ENCODE measurements at places on chromosomes 7 and 10. TPM values are rescaled to one million over a fixed set of nuclear protein-coding genes. Genes with fewer than 3 reads are reported as not detected.

The DGKB gene
- 0.29 TPM for total RNA-seq

The NHLRC2 gene
- total RNA-seq, result 15.2 TPM

The VPS41 gene
- 48.2 TPM for total RNA-seq

The EPO gene
- total RNA-seq, result not detected

The ANKRD2 gene
- total RNA-seq, result not detected

The EXOC4 gene
- 55.7 TPM for total RNA-seq

The GPR85 gene
- total RNA-seq, result 0.24 TPM

The CYP3A7 gene
- not detected for total RNA-seq

The EBLN1 gene
- not detected for total RNA-seq

The ZNF727 gene
- total RNA-seq, result not detected

The PAX4 gene
- total RNA-seq, result not detected

- no peak for DNase-seq
Measured at GRCh38 chr7:91198371-91198770, 65.9 kb upstream of the FZD1 start.

GRCh38 chr10:89478739-89479654 is 56.4 kb downstream of the SLC16A12 start:
- no peak for DNase-seq

DNA sequence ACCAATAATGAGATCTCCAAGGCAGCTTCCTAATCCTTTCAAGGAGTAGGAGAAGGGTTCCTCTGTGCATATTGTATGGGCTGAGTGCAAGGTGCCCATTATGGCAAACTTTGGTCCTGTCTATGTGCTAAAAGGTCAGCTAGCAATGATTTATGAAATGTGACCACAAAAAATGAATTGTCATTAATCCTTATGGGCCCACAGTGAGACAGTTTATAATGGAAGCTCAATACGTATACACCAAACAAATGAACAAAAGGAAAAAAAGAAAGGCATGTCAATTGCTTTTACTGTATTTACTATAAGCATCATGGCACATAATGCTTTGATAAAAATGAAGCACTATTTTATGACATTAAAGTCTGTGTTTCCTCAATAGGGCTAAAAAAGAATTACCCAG is 54.5 kb downstream of the ELAPOR2 start:
- no peak for DNase-seq

- no peak for DNase-seq
Measured at GRCh38 chr10:33353334-33353733, 18.9 kb upstream of the NRP1 start.

- DNase-seq, result no peak
Measured at GRCh38 chr10:133608855-133609254, 17.7 kb downstream of the FRG2B start.

GRCh38 chr7:27104341-27105058 is 2.0 kb upstream of the HOXA2 start:
- DNase-seq, result no peak

- DNase-seq, result no peak
Measured at GRCh38 chr7:142488842-142489241, 231.0 kb upstream of the PRSS58 start.

GRCh38 chr7:97446361-97446760 is 285.5 kb upstream of the TAC1 start:
- DNase-seq, result no peak
